ENCODE measurements at places on chromosomes 3 and 15.

DNA sequence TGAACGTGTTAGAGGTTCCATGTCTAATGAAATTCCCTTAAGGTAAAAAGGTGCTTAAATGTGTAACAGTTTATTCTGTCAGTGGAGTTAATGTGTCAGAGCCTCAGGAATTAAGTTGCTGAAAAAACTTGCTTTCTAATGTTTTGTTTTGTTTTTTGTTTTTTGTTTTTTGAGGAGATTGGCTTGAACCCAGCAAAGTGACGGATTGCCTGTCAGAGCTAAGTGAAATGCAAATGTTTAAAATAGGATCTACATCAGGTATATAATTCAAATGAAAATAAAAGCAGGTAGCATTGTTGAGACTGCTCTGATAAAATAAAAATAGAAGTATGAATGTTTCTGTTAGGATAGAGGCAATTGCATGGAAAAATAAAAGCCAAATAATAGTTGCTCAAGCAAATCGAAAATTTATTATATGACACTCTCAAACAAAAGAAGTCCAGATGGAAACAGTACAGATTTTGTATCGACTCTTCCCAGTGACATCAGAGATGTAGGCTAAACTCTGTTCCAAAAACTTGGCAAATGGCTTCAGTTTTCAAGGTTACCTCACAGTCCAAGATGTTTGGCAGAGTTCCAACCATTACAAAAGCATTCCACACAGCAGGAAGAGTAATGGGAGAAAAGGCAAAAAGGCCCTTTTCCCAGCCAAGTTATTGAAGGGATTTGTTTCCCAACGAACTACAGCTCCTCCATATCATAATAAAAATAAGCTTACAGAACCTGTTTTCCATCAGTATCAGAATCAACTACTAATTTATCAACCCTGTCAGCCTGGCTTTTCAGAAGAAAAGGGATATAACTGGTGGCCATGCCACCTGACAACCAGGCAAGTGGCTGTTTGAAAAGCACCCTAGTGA, 291.0 kb downstream of the TBL1XR1 start:
- DNase-seq: no peak

DNA sequence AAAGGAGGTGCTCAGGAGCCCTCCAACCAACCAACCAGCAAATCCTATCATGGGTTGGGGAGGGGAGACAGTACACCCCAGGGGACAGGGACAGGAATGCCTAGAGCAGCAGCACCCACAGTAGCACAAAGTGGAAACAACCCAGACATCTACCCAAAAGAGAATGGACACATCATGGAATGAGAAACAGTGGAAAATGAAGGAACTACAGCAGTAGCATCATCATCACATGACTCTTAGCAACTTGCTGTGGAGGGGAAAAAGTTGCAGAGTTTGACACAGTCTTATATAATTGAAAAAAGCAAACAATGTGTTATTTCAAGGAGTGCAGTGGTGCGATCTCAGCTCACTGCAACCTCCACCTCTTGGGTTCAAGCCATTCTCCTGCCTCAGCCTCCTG, 11.0 kb downstream of the C3orf22 start:
- no peak for DNase-seq

GRCh38 chr3:184595726-184596125, 34.1 kb downstream of the EPHB3 start:
- DNase-seq: no peak

DNA sequence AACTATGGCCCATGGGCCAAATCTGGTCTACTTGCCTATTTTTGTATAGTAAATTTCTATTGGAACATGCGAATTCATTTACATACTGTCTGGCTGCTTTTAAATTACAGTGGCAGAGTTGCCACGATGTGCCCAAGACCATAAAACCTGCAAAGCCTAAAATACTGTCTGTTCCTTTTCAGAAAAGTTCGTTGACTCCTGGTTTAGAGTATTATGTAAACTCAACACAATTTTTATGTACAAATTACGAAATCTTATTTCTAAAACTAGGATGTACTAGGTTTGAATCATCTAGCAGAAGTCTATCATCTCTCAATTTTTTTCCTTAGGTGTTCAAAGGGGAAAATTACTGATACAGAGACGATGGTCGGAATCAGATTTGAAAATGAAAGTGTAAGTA, 26.9 kb downstream of the SENP2 start:
- no peak for DNase-seq

DNA sequence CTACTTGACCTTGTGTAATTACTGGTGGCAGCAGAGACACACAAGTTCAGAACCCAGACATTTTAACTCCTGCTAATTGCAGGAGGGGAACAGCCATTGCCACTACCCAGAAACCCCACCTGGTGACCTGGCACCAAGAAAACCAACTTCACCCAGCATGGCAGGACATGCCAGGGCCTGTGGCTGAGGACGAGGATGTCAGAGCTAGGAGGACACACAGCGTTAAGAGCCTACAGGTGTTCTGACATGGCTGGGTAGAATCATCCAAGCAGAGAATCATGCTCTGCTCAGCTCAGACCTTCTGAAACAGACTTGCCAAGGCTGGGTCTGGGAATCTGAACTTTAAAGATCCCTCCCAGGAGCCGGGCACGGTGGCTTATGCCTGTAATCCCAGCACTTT, 11.7 kb upstream of the SPATA12 start:
- no peak for DNase-seq

DNA sequence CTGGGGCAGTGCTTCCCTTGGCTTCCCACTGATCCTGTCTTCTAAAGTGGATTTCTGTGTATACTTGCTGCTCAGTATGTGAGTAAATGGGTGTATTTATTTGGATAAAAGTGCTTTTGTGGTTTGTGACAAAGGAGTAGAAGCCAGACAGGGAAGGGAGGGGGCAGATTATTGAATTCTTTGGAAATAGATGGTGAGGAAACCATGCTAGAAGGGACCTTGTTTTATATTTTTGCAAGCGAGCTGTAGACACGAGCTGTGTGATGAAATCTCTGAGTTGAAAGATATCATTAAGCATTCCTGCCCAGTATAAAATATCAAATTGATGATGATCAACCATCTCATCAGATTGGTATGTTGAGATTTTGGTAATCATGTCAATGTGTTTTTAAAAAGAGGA, 68.9 kb downstream of the DUT start:
- DNase-seq: no peak

GRCh38 chr15:98609144-98609852, 39.0 kb upstream of the IGF1R start:
- DNase-seq: no peak

GRCh38 chr3:58025837-58026569, 17.8 kb downstream of the FLNB start:
- no peak for DNase-seq

GRCh38 chr3:58333206-58334012, 717 bp downstream of the PXK start:
- DNase-seq: no peak

GRCh38 chr15:31554261-31554660, 227.6 kb downstream of the KLF13 start:
- no peak for DNase-seq

DNA sequence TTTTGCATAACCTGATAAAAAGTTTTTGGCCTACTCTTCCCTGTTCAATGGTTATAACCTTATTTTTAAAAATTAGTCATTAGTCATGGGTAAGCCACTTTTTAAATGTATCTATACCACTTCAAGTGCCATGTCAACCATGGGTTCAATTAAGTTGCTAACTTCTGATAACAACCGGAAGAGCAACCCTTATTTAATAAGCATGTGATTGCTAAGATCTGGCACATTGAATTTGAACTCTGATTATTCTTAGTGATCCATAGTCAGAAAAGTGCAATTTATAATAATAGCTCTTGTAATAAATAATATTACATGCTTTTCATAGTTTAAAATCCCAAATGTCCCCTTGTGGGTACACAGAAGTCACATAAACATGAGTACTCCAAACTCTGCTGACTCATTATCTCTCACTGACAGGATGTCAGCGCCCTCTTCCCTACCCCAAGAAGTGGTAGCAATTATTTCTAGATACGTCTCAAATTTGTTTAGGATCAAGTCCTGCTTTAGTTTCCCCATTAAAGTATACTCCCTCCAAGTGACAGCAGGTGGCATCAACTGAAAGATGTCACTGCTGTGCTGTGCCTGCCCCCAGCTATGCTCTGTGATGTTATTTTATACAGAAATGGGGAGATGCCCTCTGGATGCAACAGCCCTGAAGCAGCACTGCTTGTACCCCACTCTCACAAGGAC, 18.6 kb downstream of the SAMD7 start:
- DNase-seq: no peak

DNA sequence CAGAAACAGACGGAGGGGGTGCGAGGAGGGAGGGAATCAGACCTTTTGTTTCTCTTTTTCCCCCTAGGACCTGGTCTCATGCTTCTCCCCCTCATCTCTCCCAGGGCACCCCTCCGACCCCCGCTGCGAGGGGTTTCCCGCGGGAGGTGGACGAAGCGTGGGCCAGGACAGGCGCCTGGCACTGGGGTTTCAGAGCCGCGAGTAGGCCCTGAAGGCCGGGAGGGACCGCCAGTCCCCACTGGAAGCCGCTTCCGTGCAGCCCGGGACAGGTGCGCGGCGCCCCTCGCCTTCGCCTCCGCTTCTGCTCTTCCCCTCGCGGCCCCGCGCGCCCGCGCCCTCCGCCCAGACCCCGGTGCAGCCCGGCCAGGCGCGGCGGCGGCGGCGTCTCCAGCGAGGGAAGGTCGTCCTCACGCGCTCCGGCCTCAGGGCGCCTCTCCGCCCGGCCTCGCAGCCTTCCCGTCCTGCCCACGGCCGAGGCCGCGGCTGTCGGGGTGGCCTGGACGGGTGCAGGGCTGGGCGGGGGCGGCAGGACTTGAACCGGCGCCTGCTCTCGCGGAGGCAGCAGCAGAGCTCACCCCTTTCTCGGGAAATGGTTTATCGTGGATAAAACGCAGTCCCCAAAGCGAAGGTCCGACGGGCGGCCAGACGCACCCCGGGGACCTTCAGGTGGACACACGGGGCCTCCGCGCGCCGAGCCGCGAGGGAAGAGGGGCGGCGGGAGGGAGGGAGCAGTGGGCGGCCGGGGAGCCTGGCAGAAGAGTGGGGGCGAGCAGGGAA, 31.5 kb upstream of the ADAMTS17 start:
- no peak for DNase-seq

- no peak for DNase-seq
Measured at GRCh38 chr3:127688022-127688415, 15.3 kb downstream of the ABTB1 start.

GRCh38 chr15:92266796-92267685, 126.6 kb upstream of the ST8SIA2 start:
- no peak for DNase-seq

Data from stimulated activated naive B cell treated with anti-CD40 and anti-IgM and Interleukin-4, amounts not matched to agents 10 μg/mL and 1 μg/mL and 100 μg/mL, for 72 hours (primary cell).